ENCODE measurements at places on chromosomes 5 and 9.

- DNase-seq: no peak
Observed at GRCh38 chr5:178196986-178197385, 7.3 kb upstream of the HNRNPAB start.

GRCh38 chr5:98769210-98769958 lies 4.1 kb upstream of the RGMB start:
- peak; percentile 68 for DNase-seq

- no peak for DNase-seq
Observed at GRCh38 chr5:53777864-53778618, 217.6 kb downstream of the NDUFS4 start.

- DNase-seq: no peak
Observed at GRCh38 chr5:139895647-139896046, 100.0 kb downstream of the PSD2 start.

- no peak for DNase-seq
Observed at GRCh38 chr9:136247947-136248637, 2.5 kb upstream of the QSOX2 start.

All from activated naive CD4-positive, alpha-beta T cell treated with anti-CD3 and anti-CD28 coated beads, Interleukin-2, amount 50 U/mL, for 16 hours (primary cell).